ENCODE measurements at places on chromosomes 16 and 17.

GRCh38 chr16:87922250-87922871, 14.0 kb downstream of the CA5A start:
- no peak for DNase-seq

DNA sequence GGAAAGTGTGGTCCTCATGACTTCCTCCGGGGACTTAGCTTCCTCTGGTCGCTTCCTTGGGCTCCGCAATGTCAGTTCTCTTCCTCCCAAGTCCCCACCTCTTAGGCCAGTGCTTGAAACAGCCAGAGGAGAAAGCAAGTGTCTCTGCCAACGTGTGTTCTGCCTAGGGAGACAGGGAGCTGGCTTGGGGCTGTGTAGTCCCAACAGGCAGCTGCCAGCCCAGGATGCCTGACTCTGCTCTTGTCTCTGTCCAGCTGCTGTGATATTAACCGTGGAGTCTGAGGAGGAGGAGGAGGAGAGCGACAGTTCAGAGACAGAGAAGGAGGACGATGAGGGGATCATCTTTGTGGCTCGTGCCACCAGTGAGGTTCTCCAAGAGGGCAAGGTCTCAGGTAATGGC, 13.5 kb upstream of the PLEKHG4 start:
- DNase-seq, result no peak

- DNase-seq, result no peak
These were observed 2.2 kb downstream of the HEATR9 start for GRCh38 chr17:35866341-35866950.

DNA sequence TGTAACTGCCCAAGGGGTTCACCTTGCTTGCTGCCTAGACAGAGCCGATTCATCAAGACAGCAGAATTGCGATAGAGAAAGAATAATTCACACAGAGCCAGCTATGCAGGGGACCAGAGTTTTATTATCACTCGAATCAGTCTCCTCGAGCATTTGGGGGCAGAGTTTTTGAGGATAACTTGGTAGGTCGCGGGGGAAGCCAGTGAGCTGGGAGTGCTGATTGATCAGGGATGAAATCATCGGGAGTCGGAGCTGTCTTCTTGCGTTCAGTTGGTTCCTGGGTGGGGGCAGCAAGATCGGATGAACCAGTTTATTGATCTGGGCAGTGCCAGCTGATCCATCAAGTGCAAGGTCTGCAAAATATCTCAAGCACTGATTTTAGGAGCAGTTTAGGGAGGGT, 9.1 kb downstream of the ITGAM start:
- DNase-seq, result no peak

DNA sequence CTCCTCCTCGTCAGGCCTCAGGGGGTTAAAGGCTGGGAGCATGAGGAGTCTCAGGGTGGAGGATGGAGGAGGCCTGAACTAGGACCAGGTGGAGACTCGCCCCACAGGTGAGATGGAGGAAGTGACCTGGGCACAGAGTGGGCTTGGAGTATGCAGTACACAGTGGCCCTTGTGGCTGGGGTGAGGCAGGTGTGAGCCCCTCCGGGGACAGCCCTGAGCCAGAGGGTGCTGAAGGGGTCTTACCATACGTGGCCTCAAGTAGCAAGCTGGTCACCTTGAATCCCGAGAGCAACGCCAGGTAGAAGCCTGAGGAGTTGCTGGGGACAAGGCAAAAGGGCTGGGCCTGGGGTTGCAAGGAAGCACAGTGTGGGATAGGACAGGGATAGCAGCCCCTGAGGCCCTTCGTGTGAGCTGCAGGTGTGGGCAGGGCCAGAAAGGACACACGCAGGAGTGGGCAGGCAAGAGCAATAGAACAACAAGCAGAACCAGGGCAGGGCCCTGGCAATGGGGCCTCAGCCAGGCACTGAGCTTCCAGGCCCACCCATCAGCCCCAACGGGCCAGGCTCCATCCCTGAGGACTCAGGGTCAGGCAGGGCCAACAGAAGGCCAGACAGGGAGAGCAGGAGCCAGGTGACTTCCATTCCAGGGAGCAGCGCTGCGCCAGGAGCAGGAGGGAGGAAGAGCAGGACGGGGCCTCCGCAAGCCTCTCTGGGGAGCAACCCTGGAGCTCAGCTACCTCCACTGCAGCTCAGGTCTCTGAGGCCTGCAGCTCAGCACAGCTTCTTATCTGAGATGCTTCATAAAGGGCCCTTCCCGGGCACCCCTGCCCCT, 64.2 kb upstream of the TNRC6C start:
- DNase-seq, result no peak

- DNase-seq, result no peak
These were observed 741 bp upstream of the TLCD3A start for GRCh38 chr17:731644-732066.

- DNase-seq, result no peak
These were observed 10.1 kb upstream of the KRT28 start for GRCh38 chr17:40809721-40810421.
